Naive thymus-derived CD8-positive, alpha-beta T cell (primary cell): ENCODE measurements at places on chromosomes 12 and 14.

GRCh38 chr14:95320078-95320895 is 579 bp upstream of the CLMN start:
- DNase-seq = no peak

DNA sequence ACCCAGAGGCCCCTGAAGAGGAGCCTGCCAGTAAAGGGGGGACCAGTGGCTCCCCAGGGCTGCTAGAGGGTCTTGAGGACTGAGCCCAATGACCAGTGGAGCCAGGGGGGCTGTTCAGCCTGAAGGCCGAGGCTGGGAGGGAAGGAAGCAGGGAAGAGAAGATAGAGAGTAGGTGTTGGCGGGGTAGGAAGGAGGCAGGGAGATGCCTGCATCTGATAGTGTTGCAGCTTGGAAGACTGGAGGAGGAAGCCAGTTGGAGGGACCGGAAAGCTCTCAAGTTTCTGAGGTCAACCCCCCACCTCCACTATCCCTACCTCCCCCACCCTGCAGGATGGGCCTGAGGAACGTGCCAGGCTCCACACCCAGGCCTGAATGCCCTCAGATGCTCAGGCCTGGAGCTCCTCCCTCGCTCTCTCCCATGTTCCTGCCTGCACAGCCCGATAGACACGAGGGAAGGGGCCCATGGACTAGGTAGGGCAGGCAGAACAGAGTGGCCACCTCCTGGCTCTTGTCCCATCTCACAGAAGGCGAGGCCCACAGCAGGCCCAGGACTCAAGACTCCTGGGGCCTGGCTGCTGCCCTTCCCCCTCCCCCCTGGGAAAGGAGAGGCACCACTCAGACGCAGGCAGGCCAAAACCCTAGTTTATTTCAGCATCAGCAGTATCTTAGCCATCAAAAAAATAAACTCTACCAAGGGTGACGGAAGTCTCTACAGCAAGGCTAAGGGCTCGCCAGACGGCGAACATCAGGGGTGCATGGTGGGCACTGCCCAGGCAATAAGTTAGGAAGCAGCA is 3.4 kb downstream of the CKB start:
- DNase-seq = no peak

DNA sequence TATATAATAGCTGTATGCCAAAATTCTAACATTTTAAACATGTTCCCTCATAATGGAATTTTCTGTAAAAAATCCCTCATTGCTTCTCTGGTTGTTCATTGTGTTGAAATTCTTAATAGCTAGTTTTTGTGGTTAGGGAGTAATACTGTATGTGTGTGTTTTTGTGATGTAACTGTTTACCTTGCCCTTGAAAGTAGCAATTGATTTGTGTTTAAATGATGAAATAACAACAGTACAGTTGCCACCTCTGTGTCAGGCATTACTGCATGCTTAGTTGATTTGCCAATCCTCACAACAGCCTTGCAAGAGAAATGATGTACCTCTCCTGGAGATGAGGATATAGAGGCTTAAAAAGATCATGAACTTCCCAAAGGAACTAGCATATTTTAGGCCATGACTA is 94.9 kb downstream of the DAAM1 start:
- no peak for DNase-seq

DNA sequence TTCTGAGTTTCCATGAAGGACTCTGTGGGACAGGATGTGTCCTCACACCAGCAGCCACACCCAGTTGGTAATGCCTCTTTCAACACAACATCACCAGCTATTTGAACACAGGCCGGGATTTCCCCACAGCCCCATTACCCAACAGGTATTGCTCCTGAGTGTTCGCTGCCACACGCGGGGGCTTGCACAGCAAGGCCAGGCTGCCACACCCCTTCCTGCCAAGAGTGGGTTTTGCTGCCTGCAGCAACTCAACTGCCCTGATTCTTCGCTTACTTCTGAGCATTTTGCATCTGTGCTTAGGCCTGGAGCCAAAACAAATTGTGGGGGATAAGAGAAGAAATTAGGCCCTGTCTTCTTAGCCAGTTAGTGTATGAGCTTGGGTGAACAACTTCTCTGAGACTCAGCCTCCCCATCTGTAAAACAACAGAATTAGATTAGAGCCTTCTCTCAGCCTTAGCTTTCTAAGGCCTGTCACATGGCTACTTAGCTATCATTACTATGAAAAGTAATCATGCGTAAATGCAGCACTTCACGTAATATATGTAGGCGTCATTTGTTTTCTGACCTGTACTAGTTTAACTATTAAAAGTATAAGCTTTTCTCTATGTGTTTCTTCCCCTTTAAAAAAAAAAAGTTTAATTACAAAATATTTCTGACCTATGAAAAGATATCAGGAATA is 20.0 kb downstream of the CKAP4 start:
- DNase-seq = peak; percentile 71

GRCh38 chr12:46811185-46811584 is 14.6 kb downstream of the SLC38A4 start:
- DNase-seq = no peak

DNA sequence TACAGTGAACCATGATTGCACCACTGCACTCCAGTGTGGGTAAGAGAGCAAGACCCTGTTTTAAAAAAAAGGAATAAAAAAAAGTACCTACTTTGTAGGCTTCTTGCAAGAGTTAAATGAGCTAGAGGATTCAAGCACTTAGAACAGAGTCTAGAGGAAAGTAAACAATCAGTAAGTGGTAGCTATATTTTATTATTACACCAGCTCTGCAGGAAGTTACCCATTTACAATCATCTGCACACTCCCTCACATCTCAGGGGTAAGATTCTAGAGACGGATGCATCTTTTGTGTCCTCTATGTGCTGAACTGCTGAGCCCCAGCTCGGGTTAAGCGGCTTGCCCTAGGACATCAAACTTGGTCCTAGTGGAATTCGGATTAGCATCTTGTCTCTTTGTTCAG is 67.3 kb downstream of the KCNK10 start:
- no peak for DNase-seq

DNA sequence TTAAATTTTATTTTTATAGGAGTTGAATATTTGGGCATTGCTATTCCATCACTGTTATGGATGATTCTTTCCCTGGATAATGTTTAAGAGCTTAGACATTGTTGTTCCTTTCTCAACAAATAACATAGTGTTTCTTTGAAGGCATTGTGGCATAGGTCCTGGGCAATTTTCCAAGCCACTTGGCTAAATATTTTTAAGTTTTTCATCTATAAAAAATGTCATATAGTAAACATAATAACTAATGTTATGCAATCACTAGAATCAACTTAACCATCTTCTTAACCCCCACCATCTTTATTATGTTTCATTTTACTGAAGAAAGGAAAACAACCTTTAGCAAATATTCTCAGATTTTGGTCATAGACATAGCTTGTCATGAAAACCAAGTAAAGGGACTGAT is 600.6 kb upstream of the LMO3 start:
- no peak for DNase-seq

GRCh38 chr12:19034937-19035336 is 94.6 kb upstream of the PLEKHA5 start:
- no peak for DNase-seq

- peak; percentile 92 for DNase-seq
These were observed 25.3 kb upstream of the GPR132 start for GRCh38 chr14:105090493-105091053.

GRCh38 chr14:86601813-86602212 is 1071.9 kb downstream of the FLRT2 start:
- no peak for DNase-seq

DNA sequence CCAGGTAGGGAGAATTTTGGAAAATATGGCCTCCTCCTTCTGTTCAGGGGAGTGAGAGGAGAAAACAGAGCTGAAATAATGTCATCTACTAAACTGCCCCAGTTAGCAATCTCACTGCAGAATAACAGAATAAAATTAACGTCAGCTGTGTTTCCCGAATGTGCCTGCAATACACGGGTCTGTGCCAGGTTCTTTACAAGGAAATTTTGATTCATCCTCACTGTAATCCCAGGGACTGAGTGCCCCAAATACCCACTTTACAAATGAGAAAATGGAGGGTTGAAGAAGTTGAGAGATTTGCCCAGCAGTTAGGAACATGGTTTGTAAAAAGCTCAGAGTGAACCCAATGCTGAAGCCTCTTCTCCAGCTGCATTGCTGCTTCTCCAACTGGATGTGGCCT is 21.3 kb upstream of the SERPINA6 start:
- no peak for DNase-seq

- no peak for DNase-seq
These were observed 177.9 kb downstream of the ETV6 start for GRCh38 chr12:11827091-11828061.

DNA sequence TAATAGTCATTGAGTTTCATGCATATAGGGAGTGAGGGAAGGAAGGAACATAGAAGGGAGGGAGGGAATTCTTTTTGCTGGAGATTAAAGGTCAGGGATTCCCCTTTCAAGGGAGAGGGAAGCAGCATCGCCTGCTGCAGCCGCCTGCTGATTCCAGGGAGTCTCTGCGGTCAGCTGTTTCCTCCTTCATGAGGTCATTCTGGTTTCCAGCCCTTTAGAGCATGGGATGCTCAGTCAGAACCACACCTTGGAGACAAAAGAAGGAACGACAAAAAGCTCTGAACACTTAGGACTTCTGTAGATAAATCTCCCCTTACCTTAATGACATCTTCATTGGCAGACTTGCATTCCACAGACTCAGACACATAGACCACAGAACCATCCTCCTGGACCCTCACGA is 923.0 kb upstream of the TMEM132C start:
- no peak for DNase-seq

DNA sequence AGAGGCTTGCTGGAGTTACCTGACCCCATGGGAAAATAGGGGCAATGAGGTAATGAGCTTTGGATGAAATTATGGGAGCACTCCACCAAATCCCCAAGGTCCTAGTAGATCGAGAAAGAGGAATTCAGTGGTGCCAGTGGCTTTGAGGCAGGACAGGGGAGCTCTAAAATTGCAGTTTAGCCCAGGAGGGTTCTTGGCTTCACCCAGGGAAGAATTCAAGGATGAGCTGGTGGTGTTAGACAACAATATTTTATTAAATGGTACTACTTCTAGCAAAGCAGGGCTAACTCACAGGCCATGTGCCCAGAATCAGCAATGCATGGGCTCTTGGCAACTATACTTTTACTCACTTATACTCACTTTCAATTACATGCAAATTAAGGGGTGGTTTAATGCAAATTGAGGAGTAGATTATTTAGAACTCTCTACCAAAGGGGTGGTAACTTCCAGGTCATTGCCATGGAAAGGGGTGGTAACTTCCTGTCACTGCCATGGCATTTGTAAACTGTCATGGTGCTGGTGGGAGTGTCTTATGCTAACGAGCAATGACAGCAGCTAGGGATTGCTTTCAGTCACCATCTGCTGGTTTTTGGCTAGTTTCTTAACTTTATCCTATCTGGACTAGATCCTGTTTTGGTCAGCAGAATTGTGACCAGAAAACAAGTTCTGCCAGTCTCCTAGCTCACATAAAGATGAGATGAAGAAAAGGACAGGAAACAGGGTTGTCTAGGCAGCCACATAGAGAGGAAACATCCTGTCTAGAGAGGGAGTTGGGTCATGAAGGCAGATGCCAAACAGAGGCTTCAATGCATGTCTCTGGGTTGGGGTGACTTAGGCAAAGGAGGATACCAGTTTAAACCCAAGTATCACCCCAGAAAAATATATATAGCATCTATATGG is 64.7 kb downstream of the ZNF641 start:
- DNase-seq = no peak

DNA sequence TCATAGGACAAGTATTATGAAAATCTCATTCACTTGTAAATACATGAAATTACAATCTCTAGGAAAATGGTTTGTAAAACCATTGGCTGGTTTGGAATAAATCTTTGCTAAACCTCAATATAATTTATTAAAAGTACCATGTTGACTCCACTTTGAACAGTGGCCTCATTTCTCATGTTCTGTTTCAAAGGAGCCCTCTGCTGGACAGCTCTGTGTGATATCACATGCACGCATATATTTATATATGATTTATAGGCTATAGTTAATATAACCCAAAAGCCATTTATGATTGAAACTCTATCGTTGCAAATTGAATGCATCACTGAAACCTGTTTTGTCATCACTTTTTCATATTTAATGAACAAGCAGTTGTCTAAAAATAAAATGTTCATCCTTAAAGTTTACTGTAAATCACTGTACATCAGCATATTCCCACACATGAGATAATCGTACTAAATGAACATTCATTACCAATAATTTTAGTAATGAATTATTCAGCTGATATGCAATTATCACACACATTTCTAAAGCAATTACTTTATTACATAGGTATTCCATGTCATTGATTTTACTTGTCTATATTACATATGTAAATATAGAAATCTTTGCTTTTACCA is 493.8 kb downstream of the NPAS3 start:
- DNase-seq = no peak

- DNase-seq = no peak
These were observed 35.2 kb downstream of the VRK1 start for GRCh38 chr14:96832351-96832750.

DNA sequence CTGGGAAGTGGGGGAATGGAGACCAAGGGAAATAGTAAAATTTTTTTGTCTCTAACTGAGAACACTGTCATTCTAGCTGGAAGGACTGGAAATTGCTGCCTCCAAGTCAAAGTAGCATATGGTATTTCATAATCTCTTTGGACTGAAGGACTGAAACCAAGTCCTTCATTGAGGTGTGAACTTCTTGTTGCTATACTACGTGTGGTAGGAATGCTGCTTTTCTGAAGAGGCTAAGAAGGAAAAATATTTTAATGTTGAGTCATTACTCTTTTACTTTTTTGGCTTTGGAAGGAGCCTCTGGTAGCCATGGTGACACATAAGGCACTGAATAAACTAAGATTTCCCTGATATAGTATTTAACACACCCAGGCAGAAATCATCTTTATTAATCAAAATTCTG is 465.4 kb downstream of the NPAS3 start:
- no peak for DNase-seq

DNA sequence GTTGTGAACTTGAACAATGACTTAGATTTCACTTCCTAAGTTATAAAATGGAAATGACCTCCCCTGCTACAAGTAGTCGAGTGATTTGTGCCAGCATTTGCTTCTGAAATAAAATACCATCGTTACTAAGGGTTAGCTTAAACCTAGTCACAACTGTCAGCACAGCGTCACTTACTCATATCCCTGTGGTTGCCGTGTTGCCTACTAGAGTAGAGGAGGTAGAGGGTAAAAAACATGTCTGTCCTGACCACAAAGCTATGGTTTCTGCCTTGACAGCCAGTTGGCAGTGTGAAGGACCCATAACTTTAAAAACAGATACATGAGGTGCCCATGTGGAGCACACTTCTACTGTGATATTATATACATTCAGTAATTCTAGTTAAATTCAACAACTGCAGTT is 234.2 kb upstream of the RGS6 start:
- no peak for DNase-seq

- no peak for DNase-seq
These were observed 17.7 kb downstream of the SLC4A8 start for GRCh38 chr12:51442324-51442723.

- no peak for DNase-seq
These were observed 73.0 kb downstream of the PTPN21 start for GRCh38 chr14:88481794-88482193.
